ENCODE measurements at places on chromosomes 11 and 22.

GRCh38 chr22:37244922-37245722 lies 1.1 kb upstream of the RAC2 start:
- DNase-seq = no peak

- DNase-seq = no peak
These were observed 727.4 kb downstream of the DLG2 start for GRCh38 chr11:84899740-84900139.

DNA sequence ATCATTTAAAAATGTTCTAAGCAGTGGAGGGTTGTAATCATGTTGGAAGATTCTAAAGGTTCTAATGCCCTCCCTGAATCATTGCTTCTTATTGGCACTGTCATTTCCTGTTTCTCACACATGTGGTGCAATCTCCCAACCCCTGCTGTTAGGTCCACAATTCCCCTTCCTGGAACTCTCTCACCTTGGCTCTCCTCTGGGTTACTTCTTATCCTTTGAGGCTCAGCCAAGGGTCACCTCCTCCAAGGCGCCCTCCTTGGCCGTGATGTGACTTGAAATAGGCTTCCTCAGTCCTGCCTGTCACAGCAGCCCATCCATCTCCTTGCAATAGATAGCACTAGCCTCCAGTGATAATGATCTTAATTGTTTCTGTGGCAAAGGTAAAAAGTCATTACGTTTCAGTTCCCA lies 149.8 kb downstream of the TTC17 start:
- DNase-seq = no peak

DNA sequence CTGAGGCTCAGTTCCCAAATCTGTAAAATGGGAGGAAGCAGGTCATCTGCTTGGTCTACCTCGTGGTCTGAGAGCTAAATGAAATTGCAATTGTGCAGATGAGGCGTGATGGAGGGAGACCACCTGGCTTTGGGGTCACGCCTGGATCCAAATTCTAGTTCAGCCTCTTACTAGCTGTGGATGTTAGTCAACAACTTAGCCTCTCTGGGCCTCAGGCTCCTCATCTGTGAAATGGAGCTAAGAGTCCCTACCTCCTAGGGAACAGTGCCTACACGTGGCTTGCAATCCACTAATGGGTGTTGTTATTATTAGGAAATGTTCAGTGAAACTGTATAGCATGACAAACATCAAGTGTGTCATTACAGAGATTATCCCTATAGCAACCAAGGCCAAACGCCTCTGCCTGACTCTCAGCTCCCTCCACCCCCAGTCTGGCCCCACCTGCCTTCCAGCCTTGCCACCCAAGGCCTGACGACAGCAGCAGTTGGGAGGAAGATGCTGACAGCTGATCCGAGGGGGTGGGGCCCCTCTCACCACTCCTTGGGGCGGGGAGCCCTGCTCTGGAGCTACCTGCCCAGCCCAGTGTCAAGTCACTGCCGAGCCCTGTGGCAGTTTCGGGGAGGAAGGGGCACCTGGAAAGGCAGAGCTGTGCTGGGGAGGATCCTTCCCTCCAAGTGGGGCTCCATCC lies 1.7 kb upstream of the RHOD start:
- DNase-seq = no peak

GRCh38 chr22:28771195-28771791 lies 1.2 kb upstream of the CCDC117 start:
- no peak for DNase-seq

Measured in CD4-positive, alpha-beta T cell treated with Interleukin-4 for 1 hour (primary cell).